ENCODE measurements at places on chromosomes 11 and 22. TPM values are rescaled to one million over a fixed set of nuclear protein-coding genes. Genes with fewer than 3 reads are reported as not detected.

OR5D13 gene
- total RNA-seq = not detected

DNA sequence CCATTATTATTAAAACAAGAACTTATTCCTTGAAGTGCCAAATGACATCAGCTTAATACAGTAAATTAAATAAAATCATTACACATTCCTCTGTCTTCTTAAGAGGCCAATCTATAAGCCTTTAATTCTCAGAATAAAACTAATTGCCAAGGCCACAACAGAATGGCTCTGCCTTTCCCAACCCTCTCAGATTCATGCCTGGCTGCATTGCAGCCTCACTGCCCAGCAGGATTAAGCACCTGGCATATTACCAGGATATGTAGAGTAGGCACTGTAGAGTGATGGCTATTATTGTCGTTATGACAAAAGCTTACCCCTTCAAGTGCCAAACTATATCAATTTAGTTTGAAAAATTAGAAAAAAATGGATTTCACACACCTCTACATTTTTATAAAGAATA, 9.4 kb upstream of the CALCA start:
- DNase-seq = no peak

ACR gene
- total RNA-seq = 1.4 TPM

- DNase-seq = no peak
Measured at GRCh38 chr22:36649066-36649465, 54.5 kb downstream of the CACNG2 start.

All from mucosa of descending colon (tissue), 3 donors.